HFFc6 (cell line): ENCODE measurements at places on chromosomes 12 and 14. TPM values are rescaled to one million over a fixed set of nuclear protein-coding genes. Genes with fewer than 3 reads are reported as not detected.

- H3K27ac ChIP-seq: peak overlapping the region; percentile 99
- H3K4me3 ChIP-seq: peak overlapping the region; percentile 97
- peaks cover 61% of the 10 kb centered on the region for H3K4me1 ChIP-seq
- peaks cover 27% of the 10 kb centered on the region for H3K36me3 ChIP-seq
- H3K27me3 ChIP-seq: peaks cover 4% of the 10 kb centered on the region; the same call in 1 of the 2 replicates
These were observed 137.7 kb downstream of the MON2 start for GRCh38 chr12:62604373-62604772.

DNA sequence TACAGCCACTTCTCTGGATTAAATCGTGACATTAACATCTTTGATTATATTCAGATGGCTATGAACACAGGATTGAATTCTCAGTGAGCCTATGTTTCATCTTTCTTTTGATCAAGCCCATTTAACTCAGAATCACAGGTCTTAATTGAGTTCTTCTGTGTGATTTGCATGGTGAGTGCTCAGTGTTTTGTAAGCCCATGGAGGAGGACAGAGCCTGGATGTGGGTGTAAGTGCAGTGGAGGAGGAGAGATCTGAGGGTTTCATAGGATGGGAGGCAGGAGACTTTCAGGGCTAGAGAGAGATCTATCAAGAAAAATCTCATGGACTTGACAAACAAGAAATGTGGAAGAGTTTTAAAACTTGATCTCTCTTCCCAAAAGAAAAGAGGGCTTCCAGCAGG, 5.3 kb upstream of the TESPA1 start:
- no peak overlapping the region for H3K27ac ChIP-seq
- no peaks in the 10 kb centered on the region for H3K4me1 ChIP-seq
- no peaks in the 10 kb centered on the region for H3K36me3 ChIP-seq
- no peak overlapping the region for H3K4me3 ChIP-seq

TDRD9 gene
- total RNA-seq: not detected in 2 replicates

GRCh38 chr12:5626151-5626550, 194.2 kb downstream of the NTF3 start:
- peaks cover 37% of the 10 kb centered on the region for H3K27me3 ChIP-seq
- no peaks in the 10 kb centered on the region for H3K4me1 ChIP-seq
- no peak overlapping the region for H3K4me3 ChIP-seq
- no peaks in the 10 kb centered on the region for H3K36me3 ChIP-seq
- H3K27ac ChIP-seq: no peak overlapping the region
- DNase-seq: no peak

- H3K4me1 ChIP-seq: peaks cover 8% of the 10 kb centered on the region
- peak; percentile 39 for DNase-seq
- no peaks in the 10 kb centered on the region for H3K36me3 ChIP-seq
- no peaks in the 10 kb centered on the region for H3K27me3 ChIP-seq
These were observed 32.1 kb downstream of the DEPDC4 start for GRCh38 chr12:100234591-100235304.

GLT1D1 gene
- total RNA-seq: not detected in 3 replicates
